ENCODE measurements at places on chromosomes 13 and 19. TPM values are rescaled to one million over a fixed set of nuclear protein-coding genes. Genes with fewer than 3 reads are reported as not detected.

The KLK14 gene
- total RNA-seq: not detected

DNA sequence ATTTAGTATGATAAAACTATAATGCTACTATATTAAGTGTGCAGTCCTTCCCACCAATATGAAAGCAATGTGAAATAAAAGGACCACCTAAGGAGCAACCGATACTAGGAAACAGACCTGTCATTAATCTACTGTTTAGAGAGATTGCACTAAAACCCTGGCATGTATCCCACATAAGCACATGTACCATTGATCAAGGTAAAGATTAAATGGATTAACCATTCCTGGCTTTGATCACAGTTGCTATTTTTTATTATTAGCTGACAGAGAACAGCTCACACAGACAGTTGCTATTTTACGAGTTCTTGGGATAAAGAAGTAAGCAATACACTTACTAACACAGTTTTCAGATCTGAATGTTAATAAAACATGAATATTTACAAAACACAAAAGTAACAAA is 57.7 kb upstream of the ZDHHC20 start:
- H3K27me3 ChIP-seq: no peaks in the 10 kb centered on the region
- no peak overlapping the region for H3K4me3 ChIP-seq
- H3K27ac ChIP-seq: no peak overlapping the region

DNA sequence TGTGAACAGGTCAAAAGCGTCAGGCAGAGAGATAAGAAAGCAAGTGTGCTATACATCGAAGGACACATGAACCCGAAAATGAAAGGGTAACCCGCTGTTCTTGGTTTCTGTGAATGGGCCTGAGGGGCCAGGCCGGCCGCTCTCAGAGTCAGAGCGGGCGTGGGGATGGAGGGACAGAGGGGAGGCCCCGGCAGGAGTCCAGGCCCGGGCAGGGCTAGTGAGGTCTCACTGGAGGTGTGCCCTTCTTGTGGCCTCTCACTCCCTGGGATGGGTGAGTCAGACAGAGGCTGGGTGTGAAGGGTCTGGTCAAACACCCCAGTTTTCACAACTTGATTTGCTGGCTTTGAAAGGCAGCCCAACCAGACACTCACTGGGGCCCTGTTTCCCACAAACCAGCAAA is 17.4 kb upstream of the NDUFS7 start:
- no peak overlapping the region for H3K4me3 ChIP-seq
- peaks cover 8% of the 10 kb centered on the region for H3K36me3 ChIP-seq
- no peaks in the 10 kb centered on the region for H3K4me1 ChIP-seq
- H3K27ac ChIP-seq: no peak overlapping the region
- no peak for DNase-seq

The ZNF304 gene
- total RNA-seq: 3.3 TPM

DNA sequence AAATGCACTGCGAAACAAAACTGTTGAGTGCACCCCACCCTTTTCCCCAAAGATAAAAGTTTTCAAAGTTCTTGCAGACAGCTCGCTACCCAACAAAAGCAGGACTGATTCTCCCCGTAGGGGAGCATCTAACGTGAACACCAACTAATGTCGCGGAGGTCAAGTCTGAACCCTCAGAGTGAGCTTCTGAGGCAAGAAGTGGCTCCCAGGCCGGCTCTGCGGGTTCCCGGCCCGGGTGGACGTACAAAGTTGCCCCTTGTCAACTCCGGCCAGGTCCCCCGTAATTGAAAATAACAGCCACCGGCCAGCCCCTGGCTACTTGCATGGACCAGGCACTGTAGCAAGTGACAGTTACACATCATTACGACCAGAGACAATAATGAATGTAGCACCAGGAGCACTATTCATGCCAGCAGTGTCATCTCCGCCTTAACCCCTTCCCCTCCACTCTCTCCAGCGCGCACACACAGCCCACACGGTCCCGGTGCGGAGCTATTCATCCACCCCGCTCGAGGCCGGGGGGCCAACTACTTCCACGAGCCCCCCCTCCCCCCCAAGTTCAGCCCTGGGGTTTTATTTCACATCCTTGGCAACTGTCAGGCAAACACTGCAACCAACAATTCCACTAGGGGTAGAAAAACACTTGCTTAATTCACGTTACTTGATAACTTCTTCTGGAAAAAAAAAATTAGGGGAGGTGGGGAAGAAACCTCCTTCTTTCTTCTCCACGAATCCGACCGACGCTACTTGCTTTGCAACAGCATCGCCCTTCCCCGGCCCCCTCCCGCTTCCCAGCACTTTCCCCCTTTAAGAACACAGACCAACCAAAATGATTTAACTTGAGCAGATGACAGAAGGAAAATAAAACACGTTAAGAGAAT is 1.2 kb downstream of the KLF12 start:
- no peaks in the 10 kb centered on the region for H3K27me3 ChIP-seq
- H3K36me3 ChIP-seq: no peaks in the 10 kb centered on the region
- H3K4me1 ChIP-seq: peaks cover 32% of the 10 kb centered on the region
- peak overlapping the region; percentile 89 for H3K4me3 ChIP-seq
- H3K27ac ChIP-seq: peak overlapping the region; percentile 90
